Karpas-422 (cell line): ENCODE measurements at places on chromosomes 4 and X. TPM values are rescaled to one million over a fixed set of nuclear protein-coding genes. Genes with fewer than 3 reads are reported as not detected.

DNA sequence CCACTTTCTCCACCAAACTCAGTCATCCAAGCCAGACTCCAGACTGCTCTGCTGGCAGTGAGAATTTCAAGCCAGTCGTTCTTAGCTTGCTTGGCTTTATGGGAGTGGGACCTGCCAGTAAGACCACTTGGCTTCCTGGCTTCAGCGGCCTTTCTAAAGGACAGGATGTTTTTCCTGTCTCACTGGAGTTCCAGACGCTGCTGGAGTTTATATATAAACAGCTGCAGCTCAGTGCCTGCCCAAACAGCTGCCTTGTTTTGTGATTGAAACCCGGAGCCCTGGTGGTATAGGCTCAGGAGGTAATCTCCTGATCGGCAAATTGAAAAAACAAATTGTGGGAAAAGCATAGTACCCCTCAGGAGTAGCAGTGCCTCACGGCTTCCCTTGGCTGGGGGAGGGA, 1165.8 kb upstream of the ADGRL3 start:
- H3K36me3 ChIP-seq, result no peaks in the 10 kb centered on the region
- no peak for DNase-seq
- no peaks in the 10 kb centered on the region for H3K27me3 ChIP-seq
- H3K4me1 ChIP-seq, result no peaks in the 10 kb centered on the region
- no peak overlapping the region for H3K27ac ChIP-seq

TEC gene
- 0.45 and 1.8 TPM in 2 replicates for total RNA-seq

CORIN gene
- total RNA-seq, result 1.9 and 2.8 TPM in 2 replicates

TMEM31 gene
- not detected in 2 replicates for total RNA-seq

- no peak overlapping the region for H3K4me3 ChIP-seq
- no peaks in the 10 kb centered on the region for H3K27me3 ChIP-seq
- no peak for DNase-seq
- no peaks in the 10 kb centered on the region for H3K4me1 ChIP-seq
- H3K36me3 ChIP-seq, result no peaks in the 10 kb centered on the region
Observed at GRCh38 chr4:167475951-167476350, 241.7 kb upstream of the SPOCK3 start.

NKX3-2 gene
- total RNA-seq, result 0.07 TPM in 1 of 2 replicates, not detected in the other

FAM9B gene
- not detected in 2 replicates for total RNA-seq
